ENCODE measurements at places on chromosomes 4 and X.

DNA sequence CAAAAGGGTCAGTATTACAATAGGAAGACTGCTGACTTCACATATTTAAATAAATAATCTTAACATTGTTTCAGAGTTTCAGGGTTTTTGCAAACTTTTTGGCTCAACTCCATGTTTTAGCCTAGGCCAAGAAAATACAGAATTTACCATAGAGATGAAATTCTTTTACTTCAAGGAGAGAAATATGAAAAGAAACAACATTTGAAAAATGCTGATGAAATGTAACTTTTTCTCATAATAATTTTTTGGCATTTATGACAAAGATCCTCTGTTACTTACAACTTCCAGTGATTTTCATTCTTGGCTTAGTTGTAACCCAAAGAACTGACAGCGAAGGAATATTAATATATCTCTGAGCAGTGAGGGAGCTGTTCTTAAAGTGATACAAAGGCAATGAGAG, 316.1 kb upstream of the EMCN start:
- DNase-seq: no peak
- no peak overlapping the region for H3K27ac ChIP-seq
- H3K27me3 ChIP-seq: no peaks in the 10 kb centered on the region
- no peaks in the 10 kb centered on the region for H3K36me3 ChIP-seq

GRCh38 chr4:101972791-101973190, 182.3 kb downstream of the BANK1 start:
- H3K27me3 ChIP-seq: no peaks in the 10 kb centered on the region
- H3K36me3 ChIP-seq: no peaks in the 10 kb centered on the region
- H3K4me1 ChIP-seq: no peaks in the 10 kb centered on the region
- DNase-seq: no peak
- H3K4me3 ChIP-seq: no peak overlapping the region

DNA sequence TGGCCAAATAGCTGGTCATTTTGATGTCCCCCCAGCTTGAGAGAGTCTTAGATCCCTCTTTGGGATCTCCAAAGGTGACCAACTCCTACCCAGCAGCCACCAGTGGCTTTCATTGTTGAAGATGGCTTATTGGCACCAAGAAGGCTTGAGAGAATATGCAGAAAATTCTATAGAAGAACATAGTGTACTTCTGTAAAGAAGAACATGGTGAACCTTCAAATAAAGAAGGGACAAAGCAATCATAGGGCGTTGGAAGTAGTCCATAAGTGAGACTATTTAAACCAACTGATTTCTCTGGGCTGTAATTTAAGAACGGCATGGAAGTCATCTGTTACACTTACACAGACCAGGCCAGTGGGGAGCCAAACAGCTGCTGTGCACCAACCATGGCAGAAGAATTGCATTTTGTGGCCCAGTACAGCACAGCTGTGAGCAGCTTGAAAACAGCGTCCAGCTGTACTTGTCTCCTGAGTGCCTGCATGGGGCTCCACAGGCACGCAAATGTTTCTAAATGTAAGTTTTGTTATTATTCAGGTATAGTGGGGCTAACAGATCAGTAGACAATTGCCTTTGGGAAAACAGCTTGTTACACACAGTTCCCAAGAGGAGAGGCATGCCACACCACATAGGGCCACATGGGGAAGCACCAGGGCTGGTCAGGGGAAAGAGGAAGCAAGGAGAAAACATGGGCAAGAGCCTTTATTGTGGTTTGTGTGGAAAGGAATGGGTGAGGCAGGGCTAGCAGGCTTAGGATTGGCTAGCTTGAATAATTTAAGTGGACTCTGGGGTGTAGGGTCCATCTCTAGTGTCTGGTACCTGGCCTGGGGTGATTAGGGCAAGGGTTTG, 125.0 kb downstream of the ARHGAP6 start:
- no peak overlapping the region for H3K4me3 ChIP-seq
- no peak for DNase-seq
- H3K27ac ChIP-seq: no peak overlapping the region
- no peaks in the 10 kb centered on the region for H3K4me1 ChIP-seq
- no peaks in the 10 kb centered on the region for H3K36me3 ChIP-seq

DNA sequence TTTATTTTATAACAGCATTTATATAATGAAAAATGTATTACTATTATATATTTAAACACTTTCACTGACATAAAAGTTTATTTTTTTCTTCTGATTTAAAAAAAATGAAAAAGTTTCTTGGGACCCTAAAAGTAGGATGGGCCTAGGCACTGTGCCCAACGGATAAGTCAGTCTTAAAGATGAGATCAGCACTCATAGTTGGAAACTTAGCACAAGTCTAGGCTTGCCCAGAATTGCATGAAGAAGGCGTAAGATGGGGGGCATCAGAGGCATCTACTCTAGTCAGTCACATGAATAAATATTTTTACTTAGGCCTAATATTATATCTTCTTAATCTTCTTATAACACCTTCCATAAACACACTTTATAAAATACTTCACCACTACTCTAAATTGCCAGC, 306.7 kb upstream of the GRID2 start:
- no peaks in the 10 kb centered on the region for H3K36me3 ChIP-seq

- H3K27me3 ChIP-seq: no peaks in the 10 kb centered on the region
- no peak for DNase-seq
- H3K36me3 ChIP-seq: no peaks in the 10 kb centered on the region
- H3K4me3 ChIP-seq: no peak overlapping the region
- no peaks in the 10 kb centered on the region for H3K4me1 ChIP-seq
- H3K27ac ChIP-seq: no peak overlapping the region
These were observed 791.6 kb downstream of the TRIML1 start for GRCh38 chr4:188930822-188931221.

DNA sequence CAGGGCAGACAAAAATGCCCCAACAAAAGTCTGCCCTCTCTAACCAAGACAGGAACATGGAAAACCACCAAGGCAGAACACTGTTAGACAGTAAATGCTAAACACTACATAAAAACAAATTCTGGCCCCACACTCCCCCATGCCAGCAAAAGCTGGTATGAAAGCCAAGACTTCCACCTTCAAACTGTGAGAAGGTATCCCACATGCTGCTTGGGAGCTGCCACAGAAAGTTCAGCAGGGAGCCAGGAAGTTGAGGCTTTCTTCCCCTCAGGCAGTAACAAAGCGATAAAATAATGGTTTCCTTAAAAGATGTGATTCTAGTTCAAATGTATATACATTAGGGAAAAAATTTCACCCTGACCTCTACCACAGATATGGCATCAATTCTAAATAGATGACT, 770.4 kb upstream of the NDST4 start:
- H3K27me3 ChIP-seq: no peaks in the 10 kb centered on the region
- no peak overlapping the region for H3K4me3 ChIP-seq
- no peak overlapping the region for H3K27ac ChIP-seq
- H3K4me1 ChIP-seq: no peaks in the 10 kb centered on the region

DNA sequence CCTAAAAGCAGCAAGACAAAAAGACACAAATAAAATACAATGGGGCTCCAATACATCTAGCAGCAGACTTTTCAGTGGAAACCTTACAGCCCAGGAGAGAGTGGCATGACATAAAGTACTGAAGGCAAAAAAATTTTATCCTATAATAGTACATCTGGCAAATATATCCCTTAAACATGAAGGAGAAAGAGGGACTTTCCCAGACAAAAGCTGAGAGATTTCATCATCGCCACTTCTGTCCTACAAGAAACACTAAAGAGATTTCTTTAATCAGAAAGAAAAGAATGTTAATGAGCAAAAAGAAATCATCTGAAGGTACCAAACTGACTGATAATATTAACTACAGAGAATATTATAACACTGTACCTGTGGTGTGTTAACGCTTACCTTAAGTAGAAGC, 86.4 kb downstream of the ANKRD17 start:
- no peak for DNase-seq
- no peak overlapping the region for H3K27ac ChIP-seq
- H3K4me1 ChIP-seq: no peaks in the 10 kb centered on the region
- H3K4me3 ChIP-seq: no peak overlapping the region
- peaks cover 23% of the 10 kb centered on the region for H3K36me3 ChIP-seq
- H3K27me3 ChIP-seq: no peaks in the 10 kb centered on the region

DNA sequence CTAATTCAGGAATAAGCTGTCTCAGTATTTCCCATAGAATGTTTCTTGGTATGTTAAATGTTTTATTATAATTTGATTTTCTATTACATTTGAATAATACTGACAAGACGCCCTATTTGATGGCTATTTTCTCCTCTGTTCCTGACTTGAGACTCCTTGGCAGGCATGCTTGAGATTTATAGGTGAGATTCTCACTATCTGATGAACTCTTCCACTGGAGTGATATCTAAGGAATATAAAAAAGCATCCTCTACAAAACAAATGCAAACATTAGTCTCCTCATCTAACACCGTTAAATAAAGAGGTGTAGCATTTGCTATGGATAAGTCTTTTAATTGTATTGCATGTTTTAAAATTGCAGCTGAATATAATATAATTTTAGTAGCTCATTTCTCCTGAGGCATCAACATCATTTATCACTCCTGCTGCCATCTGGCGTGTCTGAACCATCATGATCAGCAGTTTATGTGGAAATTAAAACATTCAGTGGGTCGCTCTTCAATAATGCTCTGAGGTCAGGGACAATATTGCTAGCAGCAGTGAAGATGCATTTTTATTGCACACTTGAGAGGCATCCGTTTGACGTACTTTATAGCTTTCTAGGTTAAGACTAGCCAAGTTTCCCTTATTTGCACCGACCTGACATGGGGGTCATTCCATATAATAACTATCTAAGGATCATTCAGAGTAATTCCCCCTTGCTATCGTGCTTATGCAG, 210.4 kb upstream of the GALNTL6 start:
- no peak overlapping the region for H3K4me3 ChIP-seq
- H3K36me3 ChIP-seq: no peaks in the 10 kb centered on the region
- H3K27ac ChIP-seq: no peak overlapping the region
- no peaks in the 10 kb centered on the region for H3K27me3 ChIP-seq
- no peak for DNase-seq

DNA sequence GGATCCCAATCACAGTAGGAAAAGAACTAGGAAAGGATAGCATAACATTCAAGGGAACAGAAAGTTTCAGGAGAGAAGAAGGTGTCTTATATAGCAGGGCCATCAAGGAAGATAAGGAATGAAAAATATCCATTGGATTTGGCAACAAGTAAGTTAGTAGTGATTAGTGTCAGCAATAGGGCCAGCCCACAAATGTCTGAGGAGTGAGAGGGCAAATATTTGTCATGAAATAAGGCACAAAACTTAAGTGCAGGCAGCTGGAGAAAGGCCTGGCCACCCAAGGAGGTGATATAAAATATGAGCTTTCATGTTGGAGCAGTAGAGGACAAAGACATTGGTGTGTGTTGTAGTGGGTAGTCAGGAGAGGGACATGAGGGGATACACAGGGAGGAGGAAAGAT, 132.1 kb downstream of the COL4A6 start:
- no peaks in the 10 kb centered on the region for H3K36me3 ChIP-seq
- no peak overlapping the region for H3K27ac ChIP-seq
- H3K4me1 ChIP-seq: no peaks in the 10 kb centered on the region
- H3K27me3 ChIP-seq: peaks cover 7% of the 10 kb centered on the region
- DNase-seq: no peak
- H3K4me3 ChIP-seq: no peak overlapping the region

- peaks cover 17% of the 10 kb centered on the region for H3K27me3 ChIP-seq
- H3K4me1 ChIP-seq: no peaks in the 10 kb centered on the region
- no peak overlapping the region for H3K27ac ChIP-seq
- H3K4me3 ChIP-seq: no peak overlapping the region
These were observed 11.2 kb upstream of the CCNQ start for GRCh38 chrX:153609917-153610835.

DNA sequence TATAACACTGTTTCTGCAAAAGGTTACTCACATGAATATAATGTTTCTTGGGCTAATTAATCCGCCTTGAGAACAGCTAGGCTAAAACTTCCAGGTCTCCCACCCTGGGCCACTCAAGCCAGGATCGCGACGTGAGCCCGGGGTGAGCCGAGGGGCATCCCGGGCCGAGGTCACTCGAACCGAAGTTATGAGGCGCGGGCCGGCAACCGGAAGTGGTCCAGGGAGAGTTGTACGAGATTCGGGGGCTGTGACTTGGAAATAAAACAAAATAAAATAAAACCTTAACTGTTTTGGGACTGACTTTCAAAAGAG, 317 bp downstream of the CMC4 start:
- peak overlapping the region; percentile 65 for H3K27ac ChIP-seq
- peaks cover 9% of the 10 kb centered on the region for H3K36me3 ChIP-seq

DNA sequence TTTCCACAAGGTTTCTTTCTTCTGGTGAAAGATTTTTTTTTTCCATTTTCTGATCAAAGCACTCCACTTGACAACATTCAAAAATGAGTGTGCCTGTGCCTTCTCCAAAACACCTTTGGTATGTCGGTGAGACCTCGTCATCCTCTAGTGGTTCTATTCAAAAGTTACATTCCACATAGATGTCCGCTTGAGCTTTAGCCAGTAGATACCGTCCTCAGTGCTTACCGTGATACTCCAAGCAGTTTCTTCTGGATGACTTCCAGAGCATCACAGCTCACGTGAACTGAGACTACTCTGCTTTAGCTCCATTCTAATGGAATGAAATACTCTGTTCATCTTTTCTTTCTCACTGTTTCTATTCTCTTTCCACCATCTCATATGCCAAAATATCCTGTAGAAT, 38.2 kb upstream of the VEGFC start:
- DNase-seq: no peak
- no peaks in the 10 kb centered on the region for H3K4me1 ChIP-seq
- H3K36me3 ChIP-seq: no peaks in the 10 kb centered on the region

DNA sequence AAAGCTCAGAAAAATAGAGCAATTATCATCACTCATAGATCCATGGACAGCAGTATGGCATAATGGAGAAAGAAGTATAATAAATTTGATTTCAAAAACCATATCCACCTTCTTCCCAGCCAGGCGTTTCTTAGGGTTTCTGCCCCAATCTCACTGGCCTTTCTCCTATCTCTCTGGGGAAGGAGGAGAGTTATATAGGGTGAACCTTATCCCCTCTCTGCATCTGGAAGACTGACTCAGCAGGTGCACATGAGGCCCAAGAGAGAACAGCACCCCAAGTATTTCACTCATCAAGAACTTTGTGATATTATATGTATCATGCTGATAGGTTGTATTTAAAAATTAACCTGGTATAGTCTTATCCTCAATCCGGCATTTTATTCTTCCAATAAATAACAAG, 318.8 kb upstream of the RASGEF1B start:
- H3K36me3 ChIP-seq: no peaks in the 10 kb centered on the region
- H3K4me1 ChIP-seq: peaks cover 13% of the 10 kb centered on the region
- no peaks in the 10 kb centered on the region for H3K27me3 ChIP-seq
- no peak overlapping the region for H3K27ac ChIP-seq

- H3K27ac ChIP-seq: no peak overlapping the region
- no peaks in the 10 kb centered on the region for H3K36me3 ChIP-seq
- no peak for DNase-seq
- no peaks in the 10 kb centered on the region for H3K27me3 ChIP-seq
- no peaks in the 10 kb centered on the region for H3K4me1 ChIP-seq
These were observed 41.8 kb downstream of the RPS6KA3 start for GRCh38 chrX:20224814-20225487.

DNA sequence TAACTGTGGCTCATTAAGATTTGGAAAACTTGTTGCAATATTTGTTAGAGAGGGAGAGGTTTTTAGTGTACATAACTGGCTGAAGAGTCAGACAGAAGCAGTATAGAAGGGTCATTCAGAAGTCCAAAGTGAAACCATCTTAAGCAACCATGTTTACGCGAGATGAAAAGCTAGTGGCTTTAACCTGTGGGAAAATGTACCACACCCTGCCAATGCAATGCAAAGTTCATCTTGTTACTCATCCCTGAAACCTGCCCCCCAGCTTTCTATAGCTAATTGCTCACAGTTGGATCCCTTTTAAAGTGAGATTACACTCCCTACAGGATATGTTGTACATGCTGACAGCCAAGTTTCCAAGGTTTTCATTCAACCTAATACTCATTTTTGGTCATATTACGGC, 96.7 kb upstream of the RAPGEF2 start:
- no peaks in the 10 kb centered on the region for H3K27me3 ChIP-seq
- H3K4me1 ChIP-seq: no peaks in the 10 kb centered on the region
- no peak overlapping the region for H3K27ac ChIP-seq
- no peaks in the 10 kb centered on the region for H3K36me3 ChIP-seq
- no peak overlapping the region for H3K4me3 ChIP-seq

Measured in adrenal gland (tissue), 19 donors.